Activated T-helper 1 cell treated with Interleukin-2 at 50 U/mL for 16 hours (primary cell): ENCODE measurements at places on chromosomes 5 and 9.

DNA sequence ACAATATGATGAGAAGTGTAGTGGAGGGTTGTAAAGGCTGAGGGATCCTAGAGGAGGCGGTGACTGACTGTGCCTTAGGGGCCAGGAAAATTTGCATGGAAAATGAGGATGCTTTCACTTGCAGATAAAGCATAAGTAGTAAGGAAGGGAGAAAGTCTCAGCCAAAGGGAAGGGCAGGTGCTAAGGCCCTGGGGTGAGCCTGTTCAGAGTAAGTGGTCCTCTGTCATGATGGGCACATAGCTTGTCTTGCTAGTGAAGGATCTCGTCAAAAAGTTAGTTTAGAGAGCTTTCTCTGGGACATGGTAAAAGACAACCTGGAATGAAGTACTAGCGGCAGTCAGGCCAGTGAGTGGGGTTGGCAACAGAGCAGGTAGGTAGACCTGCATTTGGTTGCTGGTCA lies 75.4 kb upstream of the CPLX2 start:
- DNase-seq, result no peak

DNA sequence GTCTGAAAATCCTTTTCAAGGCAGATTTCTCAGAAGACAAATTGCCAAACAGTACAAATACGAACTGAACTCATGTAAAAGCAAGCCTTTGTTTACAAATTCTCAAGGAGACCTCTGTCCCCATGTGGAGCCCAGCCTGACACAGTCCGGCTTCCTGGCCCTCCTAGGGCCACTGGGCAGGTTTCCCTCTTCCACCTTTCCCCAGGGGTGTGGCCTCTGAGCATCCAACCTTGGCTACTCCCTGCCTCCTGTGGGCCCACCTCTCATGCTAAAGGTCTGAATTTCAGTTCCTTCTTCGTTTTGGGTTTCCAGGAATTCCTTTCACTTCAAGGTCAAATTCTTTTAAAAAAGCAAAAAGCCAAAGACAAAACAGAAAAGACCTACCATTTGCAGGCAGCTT lies 10.1 kb downstream of the DAP start:
- DNase-seq, result no peak

GRCh38 chr9:38431116-38431515 lies 6.9 kb upstream of the IGFBPL1 start:
- DNase-seq, result no peak

DNA sequence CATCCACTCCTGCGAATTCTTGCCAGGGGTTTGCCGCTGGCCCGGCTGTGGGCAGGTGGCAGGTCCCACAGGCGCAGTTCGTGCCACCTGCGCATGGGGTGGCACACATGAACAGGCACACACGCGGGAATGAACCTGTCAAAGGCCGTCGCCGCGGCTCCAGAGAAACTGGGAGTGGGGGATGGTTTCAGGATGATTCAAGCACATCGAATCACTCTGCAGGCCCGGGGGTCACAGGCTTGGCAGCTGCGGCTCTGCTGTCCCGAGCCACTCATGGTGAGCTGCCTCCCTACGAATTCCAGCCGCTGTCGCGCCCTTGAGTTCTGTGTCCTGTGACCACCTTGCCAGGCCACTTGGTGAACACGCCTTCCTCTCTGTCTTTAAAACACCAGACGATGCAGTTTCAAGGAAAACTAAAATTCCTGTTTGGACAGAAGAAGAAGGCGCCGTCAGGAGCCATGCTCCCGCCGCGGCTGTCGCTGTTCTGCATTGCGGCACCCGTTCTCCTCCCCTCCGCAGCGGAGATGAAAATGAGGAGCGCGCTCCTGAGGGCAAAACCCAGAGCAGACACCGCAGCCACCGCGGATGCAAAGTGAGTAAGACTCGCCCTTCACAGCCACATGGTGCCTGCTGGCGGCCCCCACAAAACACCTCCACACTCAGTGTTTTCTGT lies 15.4 kb upstream of the EXOC3 start:
- DNase-seq, result no peak

DNA sequence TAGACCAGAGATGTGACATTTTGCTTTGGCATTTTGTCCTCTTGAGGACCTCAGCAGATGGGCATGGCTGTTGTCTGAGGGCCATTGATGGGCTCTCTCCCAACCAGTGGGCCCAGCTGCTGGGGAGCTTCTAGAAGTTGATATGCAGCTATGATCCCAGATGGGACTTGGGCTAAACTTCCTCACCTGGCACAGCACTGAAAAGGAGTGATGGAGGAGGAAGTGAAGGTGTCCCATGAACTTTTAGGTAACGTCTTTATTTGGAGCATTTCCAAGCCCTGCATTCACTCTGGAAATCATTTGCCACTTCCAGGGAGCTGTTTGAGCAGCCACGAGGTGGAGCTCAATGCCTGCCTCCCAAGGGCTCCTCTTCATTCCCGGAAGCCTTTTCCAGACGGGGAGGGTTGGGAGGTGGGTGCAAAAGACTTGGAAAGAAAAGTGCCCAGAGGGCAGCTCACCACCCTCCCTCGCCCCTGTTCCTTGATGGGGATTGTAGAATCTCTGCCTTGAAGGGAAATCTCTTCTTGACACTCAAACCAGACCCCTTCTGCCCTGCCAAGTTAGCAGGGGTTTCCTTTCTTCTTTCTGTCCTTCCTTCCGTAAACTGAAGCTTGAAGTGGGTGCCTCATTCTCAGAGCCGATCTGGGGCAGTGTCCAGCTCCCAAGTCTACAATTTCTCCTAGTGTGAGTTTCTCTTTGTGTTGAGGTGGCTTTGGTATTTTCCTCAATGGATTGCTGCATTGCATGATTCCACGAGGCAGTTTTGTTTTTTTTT lies 18.1 kb upstream of the NEUROG1 start:
- DNase-seq, result no peak
